ENCODE measurements at places on chromosomes 5 and 9. TPM values are rescaled to one million over a fixed set of nuclear protein-coding genes. Genes with fewer than 3 reads are reported as not detected.

LCNL1 gene
- 0.98 TPM for total RNA-seq

- no peak for DNase-seq
- H3K27ac ChIP-seq, result no peak overlapping the region
Measured at GRCh38 chr5:60674251-60675069, 25.5 kb downstream of the DEPDC1B start.

DNA sequence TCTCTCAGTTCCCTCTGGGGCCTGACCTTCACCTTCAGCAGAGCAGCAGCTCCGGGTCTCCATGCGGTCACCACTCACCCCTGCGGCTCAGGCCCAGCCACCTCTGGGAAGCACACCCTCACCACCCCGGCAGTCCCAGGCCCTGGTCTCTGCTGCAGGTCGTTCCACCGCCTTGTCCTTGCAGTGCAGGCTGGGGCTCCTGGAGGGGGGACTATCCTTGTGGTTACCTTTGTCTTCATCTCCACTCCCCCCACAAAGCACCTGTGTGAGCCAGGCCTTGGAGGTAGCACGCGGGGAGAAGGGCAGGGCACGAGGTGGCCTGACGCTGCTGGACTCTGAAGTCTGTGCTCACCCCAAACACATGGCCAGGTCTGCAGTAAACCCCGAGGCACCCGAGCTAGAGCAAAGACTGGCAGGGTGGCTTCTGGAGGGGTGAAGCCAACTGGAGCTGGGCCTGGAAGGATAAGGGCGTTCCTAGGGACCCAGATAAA, 33.2 kb upstream of the RXRA start:
- H3K4me1 ChIP-seq, result no peaks in the 10 kb centered on the region
- H3K27ac ChIP-seq, result no peak overlapping the region
- no peaks in the 10 kb centered on the region for H3K36me3 ChIP-seq
- no peak overlapping the region for H3K4me3 ChIP-seq
- no peak for DNase-seq

- peak; percentile 38 for DNase-seq
- peak overlapping the region; percentile 34 for H3K27ac ChIP-seq
- H3K27me3 ChIP-seq, result no peaks in the 10 kb centered on the region
- peaks cover 5% of the 10 kb centered on the region for H3K36me3 ChIP-seq
- peaks cover 78% of the 10 kb centered on the region for H3K4me1 ChIP-seq
Measured at GRCh38 chr9:20558566-20559016, 63.7 kb downstream of the MLLT3 start.

JMY gene
- total RNA-seq, result 8.5 TPM

ORM2 gene
- not detected for total RNA-seq

PCDHAC1 gene
- not detected for total RNA-seq

GRCh38 chr5:116859666-116860320, 285.2 kb upstream of the SEMA6A start:
- no peaks in the 10 kb centered on the region for H3K27me3 ChIP-seq
- no peak for DNase-seq
- H3K27ac ChIP-seq, result no peak overlapping the region

GRCh38 chr5:41335596-41336181, 122.4 kb upstream of the C6 start:
- no peaks in the 10 kb centered on the region for H3K4me1 ChIP-seq
- no peaks in the 10 kb centered on the region for H3K36me3 ChIP-seq
- no peak for DNase-seq

DNA sequence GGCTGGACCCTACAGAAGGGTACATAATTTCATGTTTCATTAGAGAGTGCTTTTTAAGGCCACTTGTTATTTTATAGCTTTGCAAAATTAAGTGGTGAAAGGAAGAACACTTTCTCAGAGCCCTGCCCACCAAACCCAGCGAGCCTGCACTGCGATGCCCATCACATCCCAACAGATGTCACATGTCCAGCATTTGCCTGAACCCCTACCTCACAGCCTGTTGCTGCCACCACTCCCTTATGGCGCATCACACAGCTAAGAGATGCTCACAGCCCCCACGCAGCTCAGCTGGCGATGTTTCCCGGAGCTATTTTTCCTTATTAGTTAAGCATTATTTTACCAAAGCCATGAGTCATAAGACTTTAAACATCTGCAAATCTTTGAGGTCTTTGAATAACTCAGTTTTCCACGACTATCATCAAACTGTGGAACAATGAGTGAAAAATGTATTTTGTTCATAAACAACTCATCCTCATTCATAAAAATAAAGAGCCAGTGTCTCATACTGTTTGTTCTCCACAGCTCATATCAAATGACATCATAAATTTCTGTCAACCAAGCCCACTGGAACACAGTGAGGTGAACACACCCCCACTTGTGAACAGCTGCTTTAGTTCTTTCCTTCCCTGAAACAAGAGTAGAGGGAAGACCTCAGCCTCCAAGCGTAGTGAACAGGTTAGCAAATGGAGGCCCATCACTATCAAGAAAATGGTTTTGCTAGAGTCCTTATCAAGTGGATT, 104.9 kb downstream of the SYK start:
- no peak overlapping the region for H3K4me3 ChIP-seq
- peaks cover 14% of the 10 kb centered on the region for H3K27me3 ChIP-seq
- DNase-seq, result no peak
- H3K27ac ChIP-seq, result no peak overlapping the region
- no peaks in the 10 kb centered on the region for H3K36me3 ChIP-seq

ADGRD2 gene
- not detected for total RNA-seq

DNA sequence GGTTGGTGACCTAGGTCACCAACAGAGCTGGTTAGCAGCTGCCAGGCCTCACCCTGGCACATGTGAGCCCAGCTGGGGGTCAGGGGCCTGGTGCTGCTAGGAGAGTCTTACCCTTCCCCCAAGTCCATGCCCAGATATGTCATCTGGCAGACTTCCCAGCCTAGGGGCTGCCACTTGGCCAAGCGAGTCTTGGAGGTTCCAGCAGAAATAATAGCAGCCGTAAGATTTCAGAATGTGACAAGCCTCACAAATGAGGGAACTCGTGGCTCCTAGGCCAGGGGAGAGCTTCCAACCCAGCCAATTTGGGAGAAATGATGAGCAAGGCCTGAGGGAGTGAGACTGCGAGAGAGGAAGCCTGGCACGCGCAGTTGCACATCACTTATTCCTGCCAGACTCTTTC, 11.1 kb downstream of the URM1 start:
- no peak overlapping the region for H3K27ac ChIP-seq
- peaks cover 22% of the 10 kb centered on the region for H3K36me3 ChIP-seq
- no peak overlapping the region for H3K4me3 ChIP-seq
- no peaks in the 10 kb centered on the region for H3K27me3 ChIP-seq

- no peaks in the 10 kb centered on the region for H3K27me3 ChIP-seq
- H3K4me1 ChIP-seq, result no peaks in the 10 kb centered on the region
- H3K4me3 ChIP-seq, result no peak overlapping the region
- no peaks in the 10 kb centered on the region for H3K36me3 ChIP-seq
- H3K27ac ChIP-seq, result no peak overlapping the region
- no peak for DNase-seq
Measured at GRCh38 chr9:135190789-135191577, 103.5 kb downstream of the OLFM1 start.

GRCh38 chr9:37910271-37910670, 6.3 kb upstream of the SLC25A51 start:
- H3K27me3 ChIP-seq, result peaks cover 5% of the 10 kb centered on the region
- H3K4me3 ChIP-seq, result no peak overlapping the region
- H3K36me3 ChIP-seq, result no peaks in the 10 kb centered on the region
- H3K4me1 ChIP-seq, result peaks cover 9% of the 10 kb centered on the region
- no peak overlapping the region for H3K27ac ChIP-seq

DNA sequence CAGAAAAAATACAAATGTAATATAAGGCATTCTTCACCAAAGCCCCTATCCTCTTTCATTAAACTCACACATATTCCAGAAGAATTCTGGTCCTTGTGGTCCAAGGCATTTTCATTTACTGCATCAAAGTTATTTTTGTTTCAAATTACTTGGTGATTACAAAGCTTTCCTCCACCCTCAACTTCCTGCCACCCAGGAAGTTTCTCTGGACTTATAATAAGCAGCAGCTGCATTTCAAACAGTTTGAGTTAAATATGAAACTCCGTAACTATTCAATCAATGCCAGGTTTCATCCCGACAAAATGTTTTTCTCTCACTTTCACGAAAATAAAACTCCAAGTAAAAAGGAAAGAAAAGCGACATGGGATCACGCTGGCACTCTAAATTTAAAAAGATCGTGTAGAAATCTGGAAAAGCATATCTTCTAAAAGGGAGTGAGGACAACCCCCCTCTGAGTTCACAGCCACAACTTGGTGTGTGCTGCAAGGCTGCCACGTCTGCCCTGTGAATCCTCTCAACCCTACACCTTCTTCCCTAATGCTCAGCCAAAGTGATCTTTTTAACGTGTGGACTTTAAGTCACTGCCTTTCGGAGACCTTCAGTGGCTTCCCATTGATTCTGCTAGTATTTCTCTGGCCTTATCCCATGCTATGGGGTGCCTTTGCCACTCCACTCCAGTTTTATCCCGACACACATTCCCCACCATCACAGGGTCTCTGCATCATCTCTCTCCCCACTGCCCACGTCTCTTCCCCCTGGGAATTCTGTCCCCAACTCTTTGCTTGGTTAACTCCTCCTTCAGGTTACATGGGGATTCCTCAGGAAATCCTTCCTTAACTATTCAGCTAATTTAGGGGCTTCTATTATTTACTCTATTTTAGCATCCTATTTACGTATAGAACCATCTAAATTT, 91.1 kb upstream of the CER1 start:
- DNase-seq, result no peak
- no peak overlapping the region for H3K27ac ChIP-seq
- H3K4me1 ChIP-seq, result no peaks in the 10 kb centered on the region

- H3K36me3 ChIP-seq, result no peaks in the 10 kb centered on the region
- no peak for DNase-seq
- no peak overlapping the region for H3K4me3 ChIP-seq
- H3K27ac ChIP-seq, result no peak overlapping the region
- no peaks in the 10 kb centered on the region for H3K4me1 ChIP-seq
Measured at GRCh38 chr9:16879416-16879815, 8.9 kb upstream of the BNC2 start.

CCL27 gene
- total RNA-seq, result not detected

DNA sequence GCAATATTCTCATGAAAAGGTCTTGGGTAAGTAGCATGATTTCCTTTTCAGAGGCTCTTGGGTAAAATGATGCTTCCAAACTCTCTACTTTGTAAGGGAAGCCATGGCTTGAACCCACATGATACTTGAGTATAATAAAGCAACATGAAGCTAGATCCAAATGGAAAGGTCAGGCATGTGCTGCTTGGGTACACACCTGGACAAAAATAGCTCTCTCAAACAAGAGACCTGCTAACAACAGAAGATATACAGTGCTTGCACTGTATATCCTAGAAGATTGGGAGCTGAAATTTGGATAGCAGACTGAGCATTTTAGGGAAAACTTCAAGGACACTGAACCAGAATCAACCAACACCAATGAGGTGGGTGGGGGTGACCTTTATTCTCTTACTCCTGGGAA, 40.2 kb downstream of the NMUR2 start:
- H3K36me3 ChIP-seq, result no peaks in the 10 kb centered on the region
- DNase-seq, result no peak
- H3K4me1 ChIP-seq, result no peaks in the 10 kb centered on the region
- peaks cover 2% of the 10 kb centered on the region for H3K27me3 ChIP-seq
- no peak overlapping the region for H3K27ac ChIP-seq

UBE2R2 gene
- total RNA-seq, result 37.7 TPM

DNA sequence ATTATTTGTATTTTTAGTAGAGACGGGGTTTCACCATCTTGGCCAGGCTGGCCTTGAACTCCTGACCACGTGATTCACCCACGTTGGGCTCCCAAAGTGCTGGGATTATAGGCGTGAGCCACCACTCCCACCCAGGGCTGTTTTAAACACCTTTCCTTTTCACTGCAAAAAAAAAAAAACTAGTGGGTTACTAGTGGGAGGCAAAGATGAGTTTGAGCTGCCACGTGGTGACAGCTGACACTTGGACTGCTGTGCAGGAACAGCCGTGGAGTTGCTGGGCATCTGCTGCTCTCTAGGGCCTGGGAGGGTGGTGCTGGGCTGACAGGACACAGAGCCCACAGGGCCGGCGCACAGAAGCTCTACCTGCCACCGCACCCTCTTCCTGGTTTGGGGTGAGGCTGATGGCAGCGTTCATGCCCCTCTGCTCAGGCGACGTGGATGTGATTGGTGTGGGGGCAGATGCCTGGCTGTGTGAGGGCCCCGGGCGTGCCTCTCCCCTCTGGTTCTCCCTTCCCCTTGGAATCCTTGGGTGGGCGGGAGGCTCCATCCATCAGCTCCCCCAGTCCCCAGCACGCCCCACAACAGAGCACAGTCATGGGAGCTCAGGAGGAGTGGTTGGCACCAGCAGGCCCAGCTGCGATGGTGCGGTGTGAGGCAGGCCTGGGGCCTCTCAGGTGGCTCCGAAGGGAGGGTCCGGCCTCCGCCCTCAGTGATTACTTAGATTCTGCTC, 16.9 kb downstream of the RABL6 start:
- no peak for DNase-seq
- H3K4me1 ChIP-seq, result peaks cover 4% of the 10 kb centered on the region
- H3K27me3 ChIP-seq, result no peaks in the 10 kb centered on the region
- H3K36me3 ChIP-seq, result peaks cover 31% of the 10 kb centered on the region
- no peak overlapping the region for H3K4me3 ChIP-seq
